Spinal cord (tissue), 10 donors: ENCODE measurements at places on chromosomes 12 and 14.
A peak's percentile ranks its signal among the peaks of the same experiment; 100 is the strongest.

- no peak for DNase-seq
Observed at GRCh38 chr14:51996148-51996746, 6.9 kb downstream of the RTRAF start.

- no peak for DNase-seq
Observed at GRCh38 chr12:58342736-58343135, 401.4 kb downstream of the ATP23 start.

- DNase-seq: no peak
Observed at GRCh38 chr12:11510671-11511070, 115.3 kb upstream of the PRB2 start.

GRCh38 chr12:6187948-6188793 is 12.0 kb upstream of the CD9 start:
- no peak for DNase-seq

- DNase-seq: no peak
Observed at GRCh38 chr12:14111230-14111865, 129.9 kb upstream of the GRIN2B start.

GRCh38 chr12:26056335-26056734 is 68.5 kb downstream of the BHLHE41 start:
- no peak for DNase-seq

- DNase-seq: peak; percentile 71
Observed at GRCh38 chr14:60311417-60311816, 62.4 kb downstream of the PPM1A start.

- no peak for DNase-seq
Observed at GRCh38 chr12:104458694-104459367, 2.1 kb downstream of the CHST11 start.

GRCh38 chr14:22753586-22753985 is 12.9 kb upstream of the OXA1L start:
- DNase-seq: no peak

DNA sequence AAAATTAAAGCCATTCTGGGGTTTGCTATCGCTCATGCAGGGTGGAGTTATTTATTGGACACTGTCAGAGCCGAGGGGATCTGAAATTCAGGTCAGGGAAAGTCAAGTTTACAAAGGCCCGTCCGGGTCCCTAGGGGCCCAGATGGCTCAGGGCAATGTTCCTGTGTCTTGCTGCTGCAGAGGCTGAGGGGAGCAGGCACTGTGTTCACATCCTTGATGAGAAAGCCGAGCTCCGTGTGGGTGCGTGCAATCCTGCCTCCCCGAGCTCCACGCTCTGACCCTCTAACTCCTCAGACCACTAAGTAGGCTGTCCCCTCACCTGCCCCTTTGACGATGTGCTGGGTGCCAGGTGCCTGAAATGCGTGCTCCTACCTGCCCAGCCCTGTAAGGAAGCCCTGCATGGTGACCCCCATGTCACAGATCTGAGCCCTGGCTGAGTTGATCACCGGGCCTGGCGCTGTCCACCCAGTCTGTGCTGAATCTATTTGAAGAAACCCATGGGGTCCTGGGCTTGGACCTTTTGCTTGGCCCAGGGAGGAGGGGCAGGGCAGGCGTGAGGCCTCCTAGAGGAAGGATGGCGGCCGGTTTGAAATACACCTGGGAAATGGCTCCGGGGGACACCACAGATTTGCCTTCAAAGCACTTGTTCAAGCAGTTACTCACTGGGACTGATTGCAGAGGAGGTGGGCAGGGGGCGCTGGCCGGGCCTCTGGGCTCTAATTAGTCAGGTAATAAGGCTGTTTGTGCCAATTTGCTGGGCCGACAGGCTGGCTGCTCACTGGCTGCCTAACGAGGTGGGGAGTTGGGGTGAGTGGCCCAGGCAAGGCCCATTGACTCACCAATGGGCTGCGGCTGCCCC is 204.3 kb downstream of the KIF26A start:
- DNase-seq: no peak

GRCh38 chr12:86634456-86635410 is 378.5 kb upstream of the MGAT4C start:
- no peak for DNase-seq

DNA sequence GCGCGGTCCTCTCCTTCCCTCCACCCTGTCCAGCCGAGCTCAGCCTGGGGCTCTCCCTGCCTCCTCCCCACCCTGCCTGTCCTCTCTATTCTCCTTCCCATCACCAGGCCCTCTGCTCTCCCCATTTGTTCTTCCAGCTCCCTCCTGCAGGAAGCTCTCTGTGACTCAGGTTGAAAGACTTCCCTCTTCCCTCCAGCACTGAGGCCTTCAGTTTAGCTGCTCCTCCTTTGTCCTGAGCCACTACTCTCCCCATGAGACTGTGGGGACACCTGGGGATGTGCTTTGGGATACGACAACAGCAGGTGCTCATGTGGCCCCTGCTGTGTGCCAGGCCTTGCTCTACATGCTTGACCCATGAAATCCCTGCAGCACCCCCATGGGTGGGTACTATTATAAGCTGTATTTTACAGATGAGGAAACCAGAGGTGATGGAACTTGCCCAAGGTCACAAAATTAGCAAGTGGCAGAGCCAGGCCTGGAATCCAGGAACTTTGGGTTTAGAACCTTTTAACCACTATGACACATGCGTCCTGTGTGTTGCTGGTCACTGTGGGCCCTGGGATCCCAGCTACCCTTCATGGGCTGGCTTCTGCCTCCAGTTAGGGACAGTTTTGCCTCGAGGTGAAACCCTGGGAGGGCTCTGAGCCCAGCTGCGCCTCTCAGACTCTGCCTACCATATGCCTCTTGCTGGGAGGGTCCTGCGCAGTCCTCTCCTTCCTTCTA is 5.5 kb downstream of the KRT80 start:
- no peak for DNase-seq

DNA sequence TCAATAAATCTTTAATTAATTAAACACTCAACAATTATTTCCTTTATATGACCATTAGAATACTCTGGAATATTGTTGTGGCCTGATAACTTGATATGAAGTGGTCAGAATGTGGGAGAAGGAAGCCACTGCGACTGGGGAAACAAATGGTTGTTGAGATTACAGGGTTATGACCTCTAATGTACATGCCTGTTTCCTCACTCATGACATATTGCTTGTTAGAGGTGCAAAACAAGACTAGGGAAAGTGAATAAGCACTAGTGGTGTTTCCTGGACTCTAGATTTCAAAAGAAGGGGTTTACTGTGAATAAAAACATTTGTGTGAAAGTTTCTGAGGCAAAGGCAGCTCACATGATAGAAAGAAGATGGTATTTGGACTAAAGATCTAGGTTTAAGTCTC is 53.3 kb downstream of the STAB2 start:
- DNase-seq: no peak

GRCh38 chr14:61467296-61467695 is 145.9 kb downstream of the PRKCH start:
- no peak for DNase-seq

GRCh38 chr12:54588110-54588889 is at the start of gene PPP1R1A:
TSS of gene PPP1R1A (minus strand) at chr12:54588659. CDS start at chr12:54588488, 171 bp downstream.
- DNase-seq: peak; percentile 80

DNA sequence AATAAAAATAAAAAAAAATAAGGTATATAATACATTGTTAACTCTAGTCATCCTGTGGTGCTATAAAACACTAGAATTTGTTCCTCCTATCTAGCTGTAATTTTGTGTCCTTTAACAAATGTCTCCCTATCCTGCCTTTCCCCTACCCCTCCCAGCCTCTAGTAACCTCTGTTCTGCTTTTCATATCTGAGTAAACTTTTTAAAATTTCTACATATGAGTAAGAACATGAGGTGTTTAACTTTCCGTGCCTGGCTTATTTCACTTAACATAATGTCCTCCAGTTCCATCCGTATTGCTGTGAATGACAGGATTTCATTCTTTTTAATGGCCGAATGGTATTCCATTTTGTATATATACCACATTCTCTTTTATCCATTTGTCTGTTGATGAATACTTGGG is 71.3 kb upstream of the GNG2 start:
- no peak for DNase-seq

DNA sequence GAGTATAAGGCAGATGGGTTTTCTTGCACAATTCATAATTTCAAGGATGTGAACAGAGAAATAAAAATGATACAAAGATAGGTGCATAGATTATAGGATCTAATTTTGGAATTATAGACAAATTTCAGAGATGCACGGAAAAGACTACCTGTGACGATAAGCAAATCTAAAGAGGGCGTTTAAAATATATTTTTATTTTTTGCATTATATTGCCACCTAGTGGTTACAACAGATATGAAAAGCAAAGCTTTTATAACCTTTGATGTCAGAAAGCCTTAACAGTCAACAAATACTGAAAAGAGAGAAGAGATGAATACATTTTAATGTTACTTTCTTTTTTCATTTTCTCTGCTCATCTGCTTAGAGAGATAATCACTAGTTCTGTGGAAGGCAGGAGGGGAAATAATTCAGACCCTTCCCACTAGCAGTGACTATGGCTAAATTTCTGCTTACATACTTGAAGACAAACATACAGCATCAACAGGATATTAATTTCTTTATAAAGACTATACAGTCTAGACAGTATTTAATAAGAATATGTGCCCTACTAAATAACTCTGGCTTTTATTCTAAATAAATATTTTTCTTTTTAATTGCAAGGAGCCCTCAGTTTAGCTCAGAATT is 46.3 kb downstream of the NTS start:
- DNase-seq: peak; percentile 66

- DNase-seq: no peak
Observed at GRCh38 chr14:102086709-102086971, 204 bp downstream of the HSP90AA1 start.

- DNase-seq: peak; percentile 52
Observed at GRCh38 chr14:99420711-99421110, 59.9 kb downstream of the SETD3 start.

- no peak for DNase-seq
Observed at GRCh38 chr14:68268197-68268596, 448.6 kb downstream of the RAD51B start.

DNA sequence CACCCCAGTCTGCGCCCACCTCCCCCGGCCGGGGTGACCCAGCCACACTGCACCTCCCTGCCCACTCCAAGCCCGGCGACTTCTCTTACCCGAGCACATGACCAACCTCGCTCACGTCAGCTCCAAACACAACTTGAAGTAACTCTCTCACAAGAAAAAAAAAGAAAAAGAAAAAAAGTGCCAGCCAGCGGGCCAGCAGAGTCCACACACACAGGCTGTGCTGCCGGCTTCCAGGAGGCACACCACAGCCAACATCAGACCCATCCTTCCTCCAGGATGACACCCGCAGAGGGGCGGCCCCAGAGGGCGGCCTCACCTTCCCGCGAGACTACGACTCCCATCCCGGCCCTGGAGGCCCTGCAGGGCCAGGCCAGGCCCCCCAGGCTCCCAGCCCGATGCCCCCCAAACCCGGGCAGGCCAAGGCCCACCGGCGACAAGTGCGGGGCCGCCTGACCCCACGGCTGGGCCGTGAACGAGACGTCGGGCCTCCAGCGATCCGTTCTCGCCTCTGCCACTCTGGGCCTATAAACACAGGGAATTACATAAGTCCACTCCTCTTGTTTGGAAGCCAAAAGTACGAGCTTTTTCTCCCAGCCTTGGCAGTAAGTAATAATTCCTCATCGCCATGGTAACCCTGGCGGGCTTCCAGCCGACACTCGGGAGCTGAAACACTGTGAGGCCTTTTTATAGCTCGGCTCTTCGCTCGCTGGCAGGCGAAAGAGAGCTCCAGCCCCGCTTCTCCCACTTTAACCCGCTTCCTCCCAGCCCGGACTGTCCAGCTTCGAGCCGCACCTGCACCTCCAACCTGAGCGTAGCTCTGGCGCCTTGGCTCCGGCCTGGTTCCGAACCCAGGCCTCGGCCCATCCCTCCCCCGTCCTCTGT is 49.1 kb downstream of the NCOR2 start:
- peak; percentile 98 for DNase-seq

GRCh38 chr14:94538070-94538740 is 23.0 kb upstream of the SERPINA4 start:
- DNase-seq: no peak

- no peak for DNase-seq
Observed at GRCh38 chr14:91654836-91655235, 77.0 kb downstream of the CATSPERB start.

DNA sequence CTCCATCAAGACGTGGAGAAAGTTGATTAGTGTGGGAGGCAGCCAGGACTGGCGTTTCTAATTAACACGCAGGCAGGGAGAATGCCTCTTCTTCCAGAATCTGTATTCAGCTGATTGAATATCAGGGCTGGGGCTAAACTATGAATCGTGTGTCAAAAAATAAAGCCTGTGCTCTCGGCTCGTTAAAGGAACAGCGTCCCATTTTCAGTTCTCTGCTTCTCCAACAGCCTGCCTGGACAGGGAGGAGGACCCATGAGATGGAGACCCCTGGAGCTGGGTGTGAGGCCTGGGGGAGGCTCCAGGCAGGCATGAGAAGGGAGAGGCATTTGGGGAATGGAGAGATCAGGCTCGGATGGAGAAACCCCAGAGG is 28.6 kb upstream of the LHX5 start:
- DNase-seq: no peak

DNA sequence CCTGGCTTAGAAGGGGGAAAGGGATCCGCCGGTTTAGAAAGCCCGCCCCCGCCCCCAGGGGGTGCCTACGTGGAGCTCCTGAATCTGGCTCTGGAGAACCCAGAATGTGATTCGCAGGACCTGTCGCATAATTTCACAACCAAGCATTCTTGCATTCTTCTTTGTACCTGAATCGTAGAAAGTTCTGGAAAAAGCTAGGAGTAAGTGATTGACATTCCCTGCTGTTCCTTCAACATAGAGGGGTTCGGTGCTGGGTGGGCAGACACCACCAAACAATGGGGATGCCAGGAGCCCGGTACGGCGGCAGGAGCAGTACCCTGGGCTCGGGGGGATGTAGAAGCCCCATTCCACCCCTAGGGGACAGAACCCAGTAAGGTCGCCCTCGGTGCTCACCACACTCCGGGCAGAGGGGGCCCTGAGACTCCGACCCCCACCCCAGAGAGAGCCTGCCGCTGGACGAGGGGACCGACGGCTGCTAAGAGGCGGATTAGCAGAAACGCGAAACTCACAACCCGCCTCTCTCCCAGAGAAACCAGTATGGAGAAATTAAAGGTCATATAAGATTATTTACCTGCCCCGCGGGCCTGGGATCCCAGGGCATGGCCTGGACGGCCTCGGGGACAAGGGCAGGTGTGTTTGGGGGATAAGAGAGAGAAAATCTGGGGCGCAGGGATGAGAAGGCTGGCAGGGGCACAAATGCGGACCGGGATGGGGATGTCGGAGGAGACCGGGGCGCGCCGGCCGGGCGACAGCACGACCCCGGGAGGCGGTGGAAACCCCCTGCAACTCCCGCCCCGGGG is 520 bp downstream of the CSRP2 start:
- peak; percentile 71 for DNase-seq
